ENCODE measurements at places on chromosomes 6 and 20.

GRCh38 chr6:99520855-99521632 is 5.8 kb upstream of the USP45 start:
- peak; percentile 32 for DNase-seq

- no peak for DNase-seq
Measured at GRCh38 chr6:159062564-159062945, 17.8 kb upstream of the TAGAP start.

DNA sequence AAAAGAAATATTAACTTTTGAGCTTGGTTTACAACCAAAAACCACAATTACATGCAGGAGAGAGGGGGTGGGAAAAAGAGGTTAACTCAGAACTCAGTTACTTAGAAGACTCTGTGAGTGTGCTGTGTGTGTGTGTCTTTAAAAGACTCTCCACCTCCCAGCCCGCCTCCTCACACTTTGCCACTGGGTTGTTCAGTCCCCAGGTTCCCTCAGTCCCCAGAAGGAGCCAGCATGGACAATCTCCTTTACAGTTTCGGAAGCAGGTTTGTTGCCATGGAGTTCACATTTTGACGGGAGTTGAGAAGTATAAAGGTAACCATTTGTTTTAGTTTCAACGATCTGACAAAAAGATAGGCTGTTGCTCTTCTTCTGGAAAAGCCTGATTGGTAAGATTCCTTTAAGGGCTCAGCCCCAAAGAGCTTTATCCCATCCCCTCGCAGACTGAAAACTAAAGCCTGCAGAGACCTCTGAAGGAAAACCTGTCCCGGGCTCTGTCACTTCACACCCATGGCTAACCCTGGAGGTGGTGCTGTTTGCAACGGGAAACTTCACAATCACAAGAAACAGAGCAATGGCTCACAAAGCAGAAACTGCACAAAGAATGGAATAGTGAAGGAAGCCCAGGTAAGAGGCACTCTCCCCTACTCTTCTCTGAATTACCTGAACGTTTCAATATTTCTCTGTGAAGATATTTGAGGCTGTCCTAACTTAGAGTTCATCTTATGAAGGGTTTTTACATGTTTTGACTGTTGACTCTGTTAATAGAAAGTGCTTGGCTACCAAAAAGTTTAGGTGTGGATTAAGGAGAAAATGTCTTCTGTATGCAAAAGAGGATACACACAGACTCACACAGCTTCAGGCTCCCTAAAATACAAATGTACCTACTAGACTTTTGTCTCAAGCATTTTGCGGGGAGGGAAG is at the start of gene SPTLC3:
Gene SPTLC3, plus strand, starts transcription at position 212 of the 921 bp plus-strand sequence. Its CDS starts 296 bp downstream, at position 508.
- DNase-seq: no peak

DNA sequence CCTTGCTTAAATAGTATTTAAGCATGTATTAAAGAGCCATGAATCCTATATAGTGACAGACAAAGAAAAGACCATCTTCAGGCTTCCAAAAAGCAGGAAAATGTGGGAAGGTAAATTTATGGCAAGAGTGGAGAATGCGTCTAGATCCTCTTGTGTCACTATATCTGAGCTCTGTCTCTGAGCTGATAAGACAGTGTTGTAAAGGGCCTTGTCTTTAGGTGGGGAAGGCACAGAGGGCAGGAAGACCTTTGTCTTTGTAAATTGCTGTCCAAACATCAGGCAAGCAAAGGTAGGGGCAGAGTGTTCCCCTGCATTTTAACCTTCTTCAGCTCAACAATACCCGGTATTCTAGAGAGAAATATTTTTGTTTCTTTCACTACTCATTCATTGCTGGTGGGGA is 33.9 kb upstream of the MBOAT1 start:
- DNase-seq: no peak

DNA sequence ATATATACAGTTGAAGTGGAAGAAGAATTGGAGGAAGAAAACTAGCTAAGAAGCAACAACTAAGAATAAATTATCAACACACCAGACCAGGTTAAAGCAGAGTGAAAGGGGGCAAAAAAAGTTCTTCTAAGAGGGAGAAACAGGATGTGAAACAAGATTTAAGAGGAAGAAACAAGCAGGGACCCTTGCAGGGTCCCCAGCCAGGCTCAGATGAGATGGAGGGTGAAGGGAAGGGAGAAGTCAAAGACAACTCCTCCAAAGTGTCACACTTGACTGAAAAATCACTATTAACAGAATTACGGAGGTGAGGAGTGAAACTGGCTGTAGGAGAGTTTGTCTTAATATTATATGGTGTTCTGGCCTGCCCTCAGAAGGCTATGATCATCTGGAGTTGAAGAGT is 65.4 kb downstream of the MTFR2 start:
- no peak for DNase-seq

DNA sequence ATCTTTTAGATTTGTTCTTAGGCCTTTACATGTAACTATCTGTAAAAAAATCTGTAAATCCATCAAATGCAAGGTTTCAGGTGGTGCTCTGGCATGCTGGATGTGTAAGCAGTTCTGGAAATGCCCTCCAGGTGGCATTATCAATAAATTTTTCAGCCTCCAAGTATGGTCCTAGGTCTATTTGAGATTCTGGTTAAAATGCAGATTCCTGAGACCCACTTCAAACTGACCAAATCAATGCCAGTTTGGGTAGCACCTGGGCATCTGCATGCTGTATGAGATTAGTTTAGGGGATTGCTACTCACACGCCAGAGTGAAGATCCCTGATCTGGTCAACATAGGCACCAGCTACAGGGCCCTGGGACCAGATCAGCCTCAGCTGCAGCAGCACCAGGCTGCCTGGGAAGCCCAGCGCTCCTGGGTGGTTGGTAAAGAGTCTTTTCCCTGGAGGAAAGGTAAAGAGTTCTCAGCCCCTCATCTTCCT is 507.3 kb upstream of the CITED2 start:
- DNase-seq: no peak

DNA sequence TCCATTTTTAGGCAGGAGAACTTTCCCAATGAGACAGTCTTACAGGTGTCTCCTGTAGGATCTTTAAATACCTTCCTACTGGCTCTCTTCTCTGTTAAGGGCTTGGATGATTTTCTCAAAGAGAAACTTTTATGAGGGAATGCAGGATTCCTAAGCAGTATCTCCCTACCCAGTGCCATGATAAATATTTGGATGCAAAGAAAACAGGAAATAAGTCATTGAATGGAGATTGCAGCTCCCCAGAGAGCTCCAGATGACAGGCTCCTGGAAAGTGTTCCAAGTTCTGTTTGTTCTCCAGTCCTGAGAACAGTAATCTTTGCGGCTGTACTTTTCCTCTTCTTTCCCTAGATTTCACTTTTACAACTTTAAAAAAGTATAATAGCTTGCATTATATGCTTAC is 2.4 kb upstream of the SCGN start:
- DNase-seq: no peak

- no peak for DNase-seq
Measured at GRCh38 chr20:61951695-61952533, 113.8 kb downstream of the TAF4 start.

- no peak for DNase-seq
Measured at GRCh38 chr6:96913621-96914020, 10.9 kb upstream of the KLHL32 start.

- no peak for DNase-seq
Measured at GRCh38 chr6:122429323-122429722, 29.9 kb downstream of the HSF2 start.

- DNase-seq: no peak
Measured at GRCh38 chr6:163348789-163349680, 65.5 kb upstream of the QKI start.

GRCh38 chr6:165519316-165519715 is 143.7 kb downstream of the PDE10A start:
- no peak for DNase-seq

DNA sequence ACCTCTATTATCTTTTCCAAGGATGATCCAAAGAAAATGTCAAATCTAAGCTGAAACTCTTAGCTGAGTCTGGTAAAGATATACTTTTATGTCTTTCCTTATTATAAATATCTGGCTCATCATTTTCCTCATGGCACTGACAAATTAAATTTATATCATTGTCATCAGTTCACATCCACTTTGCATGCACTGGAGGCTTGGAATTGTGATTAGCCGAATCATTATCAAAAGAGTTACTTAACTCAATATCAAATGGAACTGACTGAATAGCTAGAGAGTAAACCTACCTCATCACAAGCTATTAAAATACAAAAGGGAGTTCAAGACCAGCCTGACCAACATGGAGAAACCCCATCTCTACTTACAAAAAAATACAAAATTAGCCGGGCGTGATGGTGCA is 713.9 kb upstream of the MARCKS start:
- no peak for DNase-seq

DNA sequence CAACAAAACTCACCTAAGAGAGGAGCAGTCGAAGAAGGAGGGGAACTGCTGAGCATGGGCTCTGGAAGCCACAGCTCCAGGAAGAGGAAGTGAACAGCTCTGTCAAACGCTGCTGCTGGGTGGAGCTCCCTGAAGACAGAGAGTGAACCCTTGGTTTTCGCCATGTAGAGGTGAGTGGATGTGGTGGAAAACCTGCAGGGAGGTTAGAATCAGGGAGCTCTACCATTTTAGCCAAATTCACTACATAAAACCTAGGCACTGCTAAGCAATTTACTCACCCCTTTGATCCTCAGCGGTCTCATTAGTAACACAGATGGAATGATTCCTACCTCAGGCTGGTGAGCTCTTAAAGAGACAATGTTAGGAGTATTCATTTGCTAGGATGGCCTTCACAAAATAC is 19.4 kb upstream of the TFAP2A start:
- no peak for DNase-seq

DNA sequence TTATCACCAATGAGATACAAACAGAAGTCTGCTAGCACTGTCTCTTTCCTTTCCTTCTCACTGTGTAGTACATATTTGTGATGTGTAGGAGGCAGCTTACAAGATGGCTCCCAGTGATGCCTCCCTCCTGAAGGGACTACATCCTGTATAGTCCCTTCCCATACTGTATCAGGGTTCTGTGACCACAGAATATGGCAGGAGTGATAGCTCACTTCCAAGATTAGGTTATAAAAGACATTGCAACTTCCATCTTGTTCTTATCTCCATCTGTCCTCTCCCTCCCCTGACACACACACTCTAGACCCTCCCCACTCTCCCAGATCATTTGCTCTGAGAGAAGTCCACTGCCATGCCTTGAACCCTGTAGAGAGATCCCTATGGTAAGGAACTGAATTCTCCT is 38.0 kb downstream of the SESN1 start:
- DNase-seq: no peak

All from activated naive CD8-positive, alpha-beta T cell treated with anti-CD3 and anti-CD28 coated beads, Interleukin-2, amount 50 U/mL, for 16 hours (primary cell).